ENCODE measurements at places on chromosomes 7 and 10.

- no peak for DNase-seq
Measured at GRCh38 chr7:133186060-133186459, 66.8 kb upstream of the EXOC4 start.

GRCh38 chr10:52805414-52806285 is 33.1 kb upstream of the MBL2 start:
- no peak for DNase-seq

DNA sequence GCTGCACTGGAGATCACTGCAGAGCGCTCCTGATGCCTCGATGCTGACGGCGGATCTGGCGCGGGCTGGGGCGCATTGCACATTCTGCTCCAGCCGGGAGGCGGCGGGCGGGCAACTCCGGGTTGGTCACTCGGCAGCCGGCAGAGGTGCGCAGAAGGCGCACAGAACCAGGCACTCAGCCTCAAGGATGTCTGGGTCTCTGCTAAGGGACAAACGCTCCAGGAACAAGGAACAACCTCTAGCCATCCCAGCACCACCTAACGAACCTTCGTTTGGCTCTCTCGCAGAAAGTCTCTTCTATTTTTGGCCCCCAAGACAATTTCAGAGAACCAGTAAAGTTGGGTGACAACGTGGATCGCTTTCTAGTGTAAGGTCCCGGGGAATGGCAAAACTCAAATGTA is 254.6 kb downstream of the OTUD1 start:
- DNase-seq, result no peak

DNA sequence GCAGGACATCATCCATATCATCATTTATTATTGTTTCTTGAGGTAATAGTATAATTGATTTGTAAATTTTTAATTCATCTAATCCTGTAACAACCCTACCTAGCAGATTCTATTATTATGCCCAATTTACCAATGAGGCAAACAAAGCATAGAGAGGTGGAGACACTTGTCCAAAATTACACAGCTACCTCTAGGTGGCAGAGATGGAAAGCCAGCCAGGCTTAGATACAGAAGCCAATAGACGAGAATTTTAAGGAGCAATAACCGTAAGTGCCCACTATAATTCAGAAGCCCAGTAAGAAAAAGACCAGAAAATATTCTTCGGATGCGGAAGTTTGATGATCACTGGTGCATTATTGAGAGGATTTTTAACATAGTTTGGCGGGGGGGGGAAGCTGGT is 54.0 kb downstream of the ANK3 start:
- no peak for DNase-seq

DNA sequence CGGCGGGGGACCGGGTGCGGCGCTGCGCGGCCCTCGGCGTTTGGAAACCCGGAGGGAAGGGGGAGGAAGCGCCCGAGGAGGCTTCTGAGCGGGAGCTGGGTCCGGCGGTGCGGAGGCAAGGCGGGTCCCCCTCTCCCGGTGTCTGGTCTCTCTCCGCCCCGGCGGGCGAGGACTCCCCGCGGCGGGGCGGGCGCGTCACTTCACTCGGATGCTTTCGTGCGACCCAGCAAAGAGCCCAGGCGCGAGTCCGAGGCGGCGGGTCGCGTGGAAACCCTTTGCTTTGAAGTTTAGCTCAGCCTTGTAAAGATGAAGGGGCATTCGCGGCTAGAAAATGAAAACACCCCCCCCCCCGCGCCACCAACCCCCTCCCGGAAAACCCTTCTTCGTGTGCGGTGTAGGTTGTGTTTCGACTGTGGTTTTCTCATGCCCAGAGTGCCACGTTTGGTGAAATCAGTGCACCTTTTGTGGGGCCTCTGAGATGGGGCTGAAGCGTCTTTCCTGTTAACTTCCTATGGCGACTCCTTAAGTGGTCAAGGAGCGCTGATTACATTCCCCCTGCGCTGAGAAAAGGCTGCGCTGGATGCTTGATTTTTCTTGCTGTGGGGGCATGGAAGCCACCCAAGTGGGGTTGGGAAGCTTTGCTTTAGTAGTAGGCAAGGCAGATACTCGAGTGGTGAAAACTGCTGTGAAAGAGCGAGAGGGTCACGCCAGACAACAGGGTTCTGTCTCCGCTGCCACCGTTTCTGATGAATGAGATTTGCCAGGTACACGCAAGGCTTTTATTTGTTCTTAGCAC is 876 bp downstream of the GNAI1 start:
- DNase-seq, result no peak

DNA sequence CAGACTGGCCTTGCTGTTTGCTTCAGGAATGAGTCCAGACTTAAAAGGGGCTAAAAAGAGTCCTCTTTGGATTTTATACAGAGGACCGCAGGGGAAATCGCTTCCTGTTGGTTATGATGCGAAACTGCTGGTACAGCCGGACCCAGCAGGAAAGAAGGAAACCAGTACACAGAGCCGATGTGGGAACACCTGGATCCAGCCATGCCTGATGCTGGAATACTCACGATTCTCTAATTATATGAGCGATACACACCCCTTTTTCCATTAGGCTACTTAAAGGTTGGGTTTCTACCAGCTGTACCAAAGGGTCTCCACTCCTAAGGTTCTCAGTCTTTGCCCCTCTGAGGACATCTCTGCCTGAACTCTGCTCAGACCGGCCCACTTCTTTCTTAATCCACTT is 27.7 kb downstream of the ZNF777 start:
- no peak for DNase-seq

- DNase-seq, result peak; percentile 91
Measured at GRCh38 chr10:79260811-79261740, 86.2 kb upstream of the PPIF start.

DNA sequence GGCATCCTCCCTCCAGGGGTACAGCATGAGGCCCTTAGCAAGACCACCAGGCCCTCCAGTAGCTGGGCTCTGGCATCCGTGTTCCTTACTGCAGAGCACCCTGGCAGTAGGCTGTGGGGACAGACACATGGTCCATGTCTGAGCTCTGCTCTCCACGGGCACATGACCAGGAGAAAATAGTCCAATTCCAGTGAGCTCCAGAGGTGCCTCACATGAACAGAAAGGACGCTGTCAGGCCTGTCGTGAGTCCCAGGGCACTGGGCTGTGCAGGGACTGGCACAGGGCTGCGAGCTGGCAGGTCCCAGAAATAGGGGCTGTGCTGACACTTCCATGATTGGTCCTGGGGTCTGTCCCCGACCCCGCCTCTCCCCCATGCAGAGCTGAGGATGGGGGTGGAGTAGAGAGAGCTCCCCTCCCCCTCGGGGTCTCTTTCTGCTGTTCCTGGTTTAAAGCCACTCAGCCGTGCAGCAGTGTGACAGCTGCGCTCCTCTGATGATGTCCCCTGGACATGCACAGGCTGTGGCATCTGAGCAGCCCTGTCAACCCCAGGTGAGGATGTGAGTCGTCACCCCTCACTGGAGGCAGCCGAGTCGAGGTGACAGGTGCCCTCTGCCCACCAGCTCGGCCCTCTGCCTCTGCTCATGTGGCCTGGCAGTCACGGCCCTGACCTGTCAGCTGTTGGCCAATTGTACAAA is 25.2 kb upstream of the ZNF488 start:
- no peak for DNase-seq

DNA sequence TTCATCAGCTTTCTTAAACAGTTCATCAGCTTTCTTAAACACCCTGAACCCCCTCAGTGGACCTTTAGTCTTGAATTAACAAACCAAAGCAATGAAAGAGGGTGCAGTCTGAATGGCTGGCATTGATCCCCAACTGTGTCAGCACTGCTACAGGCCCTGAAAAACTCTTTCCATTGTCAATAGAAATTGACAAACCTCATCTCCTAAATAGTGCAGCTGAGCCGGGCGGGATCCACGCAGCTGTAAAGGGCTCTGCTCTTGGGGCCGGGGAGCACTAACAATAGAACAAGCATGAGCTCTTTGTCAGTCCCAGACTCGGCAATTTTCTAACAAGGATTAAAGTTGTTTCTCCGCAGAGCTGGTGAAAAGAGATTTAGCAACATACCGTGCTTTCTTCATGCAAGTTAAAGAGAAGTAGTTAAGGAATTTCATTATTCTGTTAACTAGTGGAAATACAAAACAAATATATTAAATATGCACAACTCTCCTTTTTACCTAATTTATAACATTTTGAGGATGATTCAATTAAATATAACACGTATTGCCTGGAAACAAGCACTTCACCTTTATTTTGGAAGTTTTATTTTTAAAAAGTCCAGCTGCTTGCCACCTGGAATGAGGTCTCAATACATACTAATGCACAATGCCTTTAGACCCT is 24.7 kb upstream of the FEZF1 start:
- DNase-seq, result no peak

DNA sequence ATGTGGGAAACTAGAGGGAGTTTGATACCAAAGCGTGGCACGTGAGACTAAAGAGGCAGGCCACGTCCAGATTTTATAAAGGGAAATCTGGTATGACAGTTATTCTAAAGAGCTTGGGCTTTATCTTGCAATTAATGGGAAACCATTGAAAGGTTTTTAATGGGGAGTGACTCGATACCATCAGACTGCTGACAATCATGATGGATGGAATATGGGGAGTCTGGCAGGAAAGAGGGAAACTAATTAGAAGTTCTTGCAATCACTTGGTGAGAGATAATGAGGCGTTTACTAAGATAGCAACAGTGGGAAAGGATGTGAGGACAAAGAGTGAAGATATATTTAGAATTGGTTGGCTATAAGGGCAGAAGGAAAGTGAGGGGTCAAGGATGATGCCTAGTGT is 94.0 kb downstream of the MBL2 start:
- no peak for DNase-seq

GRCh38 chr10:24727786-24728185 is 4.1 kb upstream of the ARHGAP21 start:
- no peak for DNase-seq

GRCh38 chr10:96097865-96098264 is 32.2 kb upstream of the ZNF518A start:
- DNase-seq, result no peak

DNA sequence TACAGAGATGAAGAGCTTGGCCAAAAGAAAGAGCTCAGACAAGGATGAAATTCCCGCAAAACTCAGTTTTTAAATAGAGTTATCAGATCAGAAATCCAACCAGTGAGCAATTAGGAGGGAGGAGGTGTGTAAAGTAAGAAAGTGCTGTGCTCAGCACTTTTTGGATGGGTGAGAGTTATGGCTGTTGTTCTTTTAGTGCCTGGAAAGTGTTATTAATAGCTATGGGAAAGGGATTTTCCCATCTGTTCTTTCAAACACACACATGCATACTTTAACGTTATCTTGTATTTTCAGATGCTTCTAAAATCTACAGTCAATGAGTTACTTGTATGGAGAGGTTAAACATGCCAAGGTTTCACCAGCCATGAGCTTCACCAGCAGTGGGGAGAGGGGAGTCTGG is 107.3 kb upstream of the TMEM72 start:
- no peak for DNase-seq

DNA sequence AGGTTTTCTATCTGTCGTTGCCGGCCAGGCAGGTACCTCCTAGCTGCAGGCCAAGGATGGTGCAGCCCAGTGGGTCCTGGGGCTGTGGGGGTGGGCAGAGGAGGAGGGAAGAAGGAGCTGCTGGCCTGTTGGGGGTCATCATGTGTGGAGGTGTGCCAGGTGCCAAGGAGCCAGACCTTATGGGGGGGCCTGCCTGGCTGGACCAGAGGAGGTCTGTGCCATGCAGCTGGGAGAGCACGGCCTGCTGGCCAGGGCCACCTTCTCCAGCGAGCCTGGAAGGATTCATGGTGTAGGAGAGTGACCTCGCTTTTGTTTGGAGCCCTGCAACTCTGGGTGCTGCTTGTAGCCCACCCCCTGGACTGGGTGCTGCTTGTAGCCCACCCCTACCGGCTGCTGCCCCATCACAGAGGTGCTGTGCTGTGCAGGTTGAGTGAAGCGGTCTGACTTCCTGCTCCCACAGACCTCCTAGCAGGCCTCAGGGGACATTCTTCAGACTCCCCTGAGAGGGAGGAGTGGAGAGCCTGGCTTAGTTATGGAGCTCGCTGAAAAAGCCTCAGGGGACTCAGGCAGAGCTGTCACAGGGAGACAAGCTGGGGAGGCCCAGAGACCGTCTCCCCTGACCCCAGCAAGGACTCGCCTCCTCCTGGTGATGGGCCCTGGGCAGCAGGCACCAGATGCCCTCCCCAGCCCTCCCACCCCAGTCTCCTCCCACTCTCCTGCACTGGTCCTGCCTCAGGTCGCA is 67.7 kb upstream of the AQP1 start:
- DNase-seq, result no peak

DNA sequence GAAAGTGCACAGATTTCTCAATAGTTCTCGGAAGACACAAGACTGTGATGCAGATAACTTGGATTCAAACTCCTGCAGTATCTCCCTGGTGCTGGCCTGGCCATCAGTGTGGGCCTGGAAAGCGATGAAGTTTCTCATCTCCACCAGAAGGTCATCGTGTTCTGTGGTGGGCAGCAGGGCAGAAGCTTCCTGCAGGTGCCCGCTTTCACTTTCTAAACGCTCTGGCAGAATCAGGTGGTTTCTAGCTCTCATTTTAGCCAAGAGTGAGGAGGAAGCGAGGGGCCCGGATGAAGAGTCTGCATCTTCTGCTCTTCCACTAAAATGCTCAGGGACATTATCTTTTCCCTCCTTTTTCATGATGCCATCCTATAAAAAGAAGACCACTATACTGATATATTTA is 63.0 kb upstream of the DRGX start:
- no peak for DNase-seq

- peak; percentile 38 for DNase-seq
Measured at GRCh38 chr7:135434047-135434446, 75.9 kb downstream of the CNOT4 start.

- no peak for DNase-seq
Measured at GRCh38 chr10:119105155-119105554, 1.2 kb downstream of the DENND10 start.

DNA sequence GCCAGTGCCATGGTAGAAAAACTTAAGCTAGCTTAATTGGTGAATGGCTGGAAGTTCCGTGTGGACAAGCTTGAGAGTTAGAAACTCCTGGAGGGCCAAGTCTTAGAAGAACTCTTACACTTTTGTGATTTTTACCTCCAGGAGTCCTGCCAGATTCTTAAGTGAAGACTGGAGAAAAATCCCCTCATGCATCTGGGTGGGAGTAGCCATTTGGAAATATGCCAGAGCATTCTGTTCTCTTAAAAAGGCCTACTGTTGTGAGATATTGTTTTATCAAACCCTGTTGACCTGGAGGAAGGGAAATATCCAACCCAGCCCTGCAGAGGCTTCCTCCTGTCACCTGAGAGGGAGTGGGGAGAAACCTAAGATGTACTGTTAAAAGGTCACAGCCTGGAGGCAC is 17.6 kb upstream of the MCM10 start:
- DNase-seq, result no peak

DNA sequence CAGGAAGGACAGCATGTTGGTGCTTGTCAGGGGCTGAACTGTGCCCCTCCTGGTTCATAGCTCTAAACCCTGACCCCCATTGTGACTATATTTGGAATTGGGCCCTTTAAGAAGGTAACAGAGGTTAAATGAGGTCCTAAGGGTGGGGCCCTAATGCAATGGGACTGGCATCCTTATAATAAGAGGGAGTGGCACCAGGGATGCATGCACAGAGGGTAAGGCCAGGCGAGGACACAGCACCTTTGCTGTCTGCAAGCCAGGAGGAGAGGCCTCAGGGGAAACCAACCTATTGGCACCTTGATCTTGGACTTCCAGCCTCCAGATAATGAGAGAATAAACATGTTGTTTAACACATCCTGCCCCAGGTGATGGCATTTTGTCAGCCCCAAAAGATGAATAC is 61.3 kb upstream of the EBF3 start:
- no peak for DNase-seq

Data from mesenchymal stem cell (in vitro differentiated cells and primary cell).